ENCODE measurements at places on chromosomes 4 and X.

DNA sequence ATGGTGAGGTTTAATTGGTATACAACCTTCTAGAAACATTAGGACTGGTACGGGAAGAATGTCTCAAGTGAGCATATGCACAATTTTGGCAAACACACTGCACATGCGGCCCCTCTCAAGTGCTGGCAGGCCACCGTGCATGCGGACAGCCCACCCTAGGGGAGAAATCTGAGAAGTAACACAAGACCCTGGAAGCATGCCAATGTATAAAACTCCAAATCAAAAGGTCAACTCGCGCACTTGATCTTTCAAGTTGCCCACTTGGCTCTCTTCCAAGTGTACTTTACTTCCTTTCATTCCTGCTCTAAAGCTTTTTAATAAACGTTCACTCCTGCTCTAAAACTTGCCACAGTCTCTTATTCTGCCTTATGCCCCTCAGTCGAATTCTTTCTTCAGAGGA is 488.3 kb downstream of the CFAP47 start:
- DNase-seq, result no peak

DNA sequence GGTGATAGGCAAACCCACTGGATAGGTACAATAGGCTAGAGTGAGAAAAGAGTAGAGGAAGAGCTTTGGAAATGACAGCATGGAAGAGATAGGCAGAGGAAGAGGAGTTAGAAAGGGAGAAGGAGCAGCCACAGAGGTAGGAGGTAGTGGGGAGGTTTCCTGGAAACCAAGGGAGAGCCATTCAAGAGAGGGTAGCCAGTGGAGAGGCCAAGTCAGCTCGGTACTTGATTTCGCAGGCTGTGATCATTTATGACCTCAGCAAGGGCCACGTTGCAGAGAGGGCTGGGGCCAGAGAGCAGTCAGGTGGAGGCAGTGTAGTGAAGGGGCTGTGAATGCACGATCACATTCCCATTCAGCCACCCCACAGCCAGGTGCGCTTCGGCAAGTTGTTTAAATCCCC is 76.0 kb downstream of the TMEM131L start:
- no peak for DNase-seq

DNA sequence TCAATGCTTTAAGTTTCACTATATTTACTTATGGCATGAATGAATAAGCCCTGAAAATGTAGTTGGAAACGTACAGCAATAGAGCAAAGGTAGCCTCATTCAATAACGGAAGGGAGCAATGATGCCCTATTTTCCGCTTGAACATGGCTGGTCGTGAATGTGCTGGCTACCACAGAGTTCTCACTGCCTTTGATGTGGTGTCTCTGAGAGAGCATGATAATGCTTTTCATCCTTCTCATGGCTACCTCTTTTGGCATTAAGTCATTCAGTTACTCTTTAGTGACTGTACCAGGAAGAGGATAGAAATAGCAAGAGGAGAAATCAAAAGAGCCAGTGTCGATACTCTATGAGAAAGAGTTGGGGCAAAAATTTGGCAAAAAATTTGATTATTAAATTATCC is 308.0 kb downstream of the PPP3CA start:
- peak; percentile 43 for DNase-seq

GRCh38 chr4:9946170-9946569 is 75.1 kb downstream of the SLC2A9 start:
- DNase-seq, result no peak

All from activated CD4-positive, alpha-beta T cell treated with anti-CD3 and anti-CD28 coated beads for 4 hours (primary cell).